ENCODE measurements at places on chromosomes 2 and 18.

- DNase-seq = no peak
Observed at GRCh38 chr2:172345956-172346555, 81.3 kb upstream of the ITGA6 start.

- DNase-seq = no peak
Observed at GRCh38 chr2:191885650-191886049, 38.8 kb upstream of the CAVIN2 start.

GRCh38 chr2:22450831-22451230 is 934.1 kb upstream of the KLHL29 start:
- no peak for DNase-seq

GRCh38 chr2:163198007-163198406 is 359.4 kb upstream of the KCNH7 start:
- DNase-seq = no peak

DNA sequence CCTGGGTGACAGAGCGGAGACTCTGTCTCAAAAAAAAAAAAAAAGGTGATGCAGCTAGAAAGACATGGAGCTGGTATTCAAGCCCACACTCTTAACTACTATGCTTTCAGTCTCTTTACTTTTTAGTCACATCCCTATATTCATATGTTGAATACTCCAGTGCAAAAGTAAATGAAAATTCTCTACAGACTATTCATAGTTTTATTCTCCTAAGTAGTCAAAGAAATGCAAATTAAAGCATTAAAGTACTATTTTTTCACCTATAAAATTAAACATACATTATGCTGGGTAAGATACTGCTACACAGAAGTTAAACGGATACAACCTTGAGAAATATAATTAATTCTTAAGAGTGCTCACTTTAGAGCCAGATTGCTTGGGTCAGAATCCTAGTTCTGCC is 7.6 kb downstream of the CUL3 start:
- DNase-seq = no peak

GRCh38 chr2:76256458-76257088 is 545.9 kb upstream of the GCFC2 start:
- no peak for DNase-seq

Measured in umbilical cord (tissue), 2 donors.